Right renal cortex interstitium (tissue), 3 donors: ENCODE measurements at places on chromosomes 5 and 9. TPM values are rescaled to one million over a fixed set of nuclear protein-coding genes. Genes with fewer than 3 reads are reported as not detected.

- no peak for DNase-seq
These were observed 171.6 kb downstream of the PAX5 start for GRCh38 chr9:36862206-36863145.

DNA sequence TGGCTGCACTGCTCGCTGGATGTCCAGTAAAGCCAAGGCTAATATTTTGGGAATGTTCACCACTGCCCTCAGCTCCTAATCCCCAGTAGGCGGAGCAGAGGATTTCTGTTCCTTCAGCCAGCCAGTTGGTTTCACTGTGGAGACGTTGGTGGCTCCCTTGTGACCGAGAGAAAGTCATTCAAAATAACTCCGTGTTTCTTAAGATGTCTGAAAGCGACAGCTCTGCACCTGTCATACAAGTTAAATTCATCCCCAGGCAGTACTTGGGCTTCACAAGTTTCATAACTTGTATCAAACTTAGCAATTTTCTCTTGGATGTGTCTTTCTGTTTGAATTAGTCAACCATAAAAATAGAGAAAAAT lies 382 bp upstream of the CDKN2B start:
- no peak for DNase-seq

- no peak for DNase-seq
These were observed 94.3 kb downstream of the INSYN2B start for GRCh38 chr5:169886033-169886432.

DNA sequence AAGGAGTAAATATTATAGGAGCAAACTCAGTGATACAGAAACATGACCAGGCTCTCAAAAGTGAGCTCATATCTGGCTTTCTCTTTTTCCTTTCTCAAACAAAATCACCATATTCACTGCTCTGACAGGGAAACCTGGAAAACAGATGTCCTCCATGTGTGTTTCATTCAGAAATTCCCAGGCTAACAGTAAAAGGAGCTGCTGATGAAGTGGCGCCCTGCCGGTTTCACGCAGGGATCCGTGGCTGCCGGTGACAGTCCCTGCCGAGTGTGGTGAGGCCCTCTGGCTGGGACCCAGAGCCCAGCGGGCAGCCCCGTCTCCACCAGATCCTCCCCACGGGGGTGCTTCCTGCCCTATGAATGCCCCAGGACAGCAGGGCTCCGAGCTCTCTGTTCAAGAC lies 208.1 kb downstream of the GNA14 start:
- DNase-seq = no peak

CTSV gene
- 30.5 TPM for polyA plus RNA-seq
